Stimulated activated CD4-positive, alpha-beta T cell treated with anti-CD3 and anti-CD28 coated beads, TNF-alpha, amount 100 ng/mL, for 48 hours (primary cell): ENCODE measurements at places on chromosomes 2 and 18.

DNA sequence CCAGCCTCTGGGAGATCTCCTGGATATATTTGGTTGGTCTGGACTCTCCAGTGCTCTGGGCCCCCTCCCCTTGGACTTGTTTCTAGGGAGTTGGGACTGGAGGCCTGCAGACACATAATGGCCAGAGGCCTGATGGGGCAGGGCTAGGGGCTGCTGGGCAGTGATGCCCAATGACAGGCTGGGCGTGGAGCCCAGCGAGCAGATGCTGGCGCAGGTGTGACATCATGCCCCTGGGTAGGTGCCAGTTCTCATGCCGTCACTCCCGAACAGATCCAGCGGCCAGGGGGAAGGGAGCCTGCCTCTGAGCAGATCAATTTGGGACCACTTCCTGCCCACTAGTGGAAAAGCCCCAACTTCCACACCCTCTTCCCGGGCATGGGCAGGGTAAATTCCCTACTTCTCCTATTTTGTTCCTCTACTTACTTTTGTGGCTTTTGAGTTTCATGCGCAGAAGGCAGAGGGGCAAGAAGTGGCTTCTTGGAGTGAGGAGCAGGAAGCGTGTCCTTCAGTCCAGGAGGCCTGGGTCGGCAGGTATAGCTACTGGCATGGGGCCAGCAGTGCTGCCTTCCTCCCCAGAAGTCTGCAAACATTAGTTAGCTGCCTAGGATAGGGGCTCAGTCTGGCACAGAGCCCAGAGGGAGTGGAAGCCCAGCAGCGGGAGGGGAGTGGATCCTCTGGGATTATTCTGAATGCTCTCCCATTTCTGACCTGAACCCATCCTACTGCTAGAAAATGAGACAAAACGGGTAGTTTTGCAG, 6.1 kb downstream of the MPV17 start:
- no peak for DNase-seq

DNA sequence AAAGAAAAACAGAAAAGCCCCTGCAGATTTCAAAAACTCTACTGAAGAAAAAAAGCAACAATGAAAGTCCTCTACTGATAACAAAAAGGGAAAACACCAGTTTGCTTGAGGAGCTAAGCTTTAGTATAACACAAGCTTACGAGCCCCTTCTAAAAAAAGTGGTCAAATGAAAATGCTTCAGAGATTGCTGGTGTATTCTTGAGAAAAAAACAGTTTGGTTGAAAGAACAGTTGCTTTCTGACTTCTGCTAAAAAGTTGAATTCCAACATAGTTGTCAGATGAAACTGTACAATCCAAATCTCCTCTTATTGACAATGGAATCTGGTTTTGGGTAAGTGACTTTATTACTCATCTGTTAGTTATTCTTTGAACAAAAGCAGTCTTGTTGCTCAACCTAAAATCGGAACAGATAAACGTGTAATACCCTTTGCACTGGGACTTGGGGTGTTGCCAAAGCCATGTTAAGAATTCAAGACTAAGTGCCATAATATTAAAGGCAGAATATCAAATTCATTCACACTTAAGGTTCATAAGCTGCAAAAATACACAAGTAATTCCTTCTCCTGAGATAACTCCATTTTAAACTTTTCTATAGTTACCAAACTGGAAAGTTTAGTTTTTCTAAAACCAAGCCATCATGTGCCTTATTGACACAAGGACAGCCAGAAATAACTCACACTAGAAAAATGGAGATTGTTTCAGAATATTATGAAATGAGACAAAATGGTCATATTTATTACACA, 45.3 kb upstream of the SPAG16 start:
- no peak for DNase-seq

DNA sequence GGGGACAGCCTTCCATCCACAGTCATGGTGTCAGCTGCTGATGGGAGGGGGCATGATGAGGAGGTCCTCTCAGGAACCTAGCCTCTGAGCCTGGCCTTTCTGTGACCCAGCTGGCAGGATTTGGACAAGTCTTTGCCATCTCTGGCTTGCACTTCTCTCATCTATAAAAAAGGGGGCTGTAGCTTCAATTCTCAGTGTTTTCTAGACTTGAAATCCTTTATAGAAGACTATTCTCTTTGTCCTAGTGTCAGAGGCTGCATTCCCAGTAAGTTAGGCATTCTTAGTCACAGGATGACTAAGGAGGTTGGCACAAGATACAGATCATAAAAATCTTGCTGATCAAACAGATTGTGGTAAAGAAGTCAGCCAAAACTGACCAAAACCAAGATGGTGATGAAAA, 958.5 kb downstream of the CNTNAP5 start:
- no peak for DNase-seq

- no peak for DNase-seq
These were observed 60.3 kb upstream of the TTC21B start for GRCh38 chr2:166013878-166014277.

- DNase-seq, result no peak
These were observed 83.9 kb upstream of the PKDCC start for GRCh38 chr2:41963661-41964525.

- no peak for DNase-seq
These were observed 62.7 kb upstream of the DOCK10 start for GRCh38 chr2:225104971-225105370.

GRCh38 chr2:53268086-53268485, 499.5 kb upstream of the CHAC2 start:
- no peak for DNase-seq
